ENCODE measurements at places on chromosomes 11 and 22. TPM values are rescaled to one million over a fixed set of nuclear protein-coding genes. Genes with fewer than 3 reads are reported as not detected.

The ART5 gene
- total RNA-seq: not detected

The OVCH2 gene
- total RNA-seq: not detected

The CCDC15 gene
- 0.71 TPM for total RNA-seq

The OR8K5 gene
- total RNA-seq: not detected

The MUC15 gene
- not detected for total RNA-seq

The F2 gene
- 2.2 TPM for total RNA-seq

The SYT9 gene
- total RNA-seq: 0.31 TPM

The GGTLC3 gene
- total RNA-seq: not detected

The LDLRAD3 gene
- total RNA-seq: 25.8 TPM

The RBX1 gene
- 53.9 TPM for total RNA-seq

The PHOX2A gene
- total RNA-seq: not detected

The CHKA gene
- 33.8 TPM for total RNA-seq

The NUDT22 gene
- total RNA-seq: 34.8 TPM

The CARNS1 gene
- total RNA-seq: 0.08 TPM

The KIAA1671 gene
- 9.5 TPM for total RNA-seq

The NCAM1 gene
- not detected for total RNA-seq

The PANX3 gene
- total RNA-seq: not detected

The CHST1 gene
- 1.4 TPM for total RNA-seq

The SLC35E4 gene
- 7.5 TPM for total RNA-seq

The ME3 gene
- 18.2 TPM for total RNA-seq

The IGLL1 gene
- total RNA-seq: not detected

The OR8H3 gene
- total RNA-seq: not detected

The HOATZ gene
- not detected for total RNA-seq

The CHRNA10 gene
- total RNA-seq: 1.9 TPM

The RHOD gene
- total RNA-seq: 58.5 TPM

The KRTAP5-8 gene
- not detected for total RNA-seq

The PDGFD gene
- 5.7 TPM for total RNA-seq

The MFNG gene
- 2.2 TPM for total RNA-seq

The GDPD4 gene
- not detected for total RNA-seq

The EFCAB6 gene
- 0.34 TPM for total RNA-seq

The FJX1 gene
- 37.6 TPM for total RNA-seq

The SEC14L2 gene
- total RNA-seq: 52.1 TPM

The MMP1 gene
- total RNA-seq: 1.1 TPM

The ANO1 gene
- total RNA-seq: 1.4 TPM

The KDM4E gene
- total RNA-seq: not detected

The PIWIL4 gene
- 0.20 TPM for total RNA-seq

The GGTLC2 gene
- total RNA-seq: not detected

The LRFN4 gene
- 43.2 TPM for total RNA-seq

The SPTBN2 gene
- 9.3 TPM for total RNA-seq

The IL18 gene
- 74.9 TPM for total RNA-seq

The KCNJ11 gene
- total RNA-seq: 0.90 TPM

The FAM227A gene
- 0.80 TPM for total RNA-seq

The CRYBB2 gene
- not detected for total RNA-seq

The APOBEC3F gene
- total RNA-seq: 2.3 TPM

The OR8D1 gene
- total RNA-seq: not detected

The RFPL1 gene
- total RNA-seq: not detected

The MUC5AC gene
- total RNA-seq: 2.7 TPM

The OR5B21 gene
- not detected for total RNA-seq

The CELF1 gene
- total RNA-seq: 58.5 TPM

The CECR2 gene
- total RNA-seq: 0.11 TPM

The MS4A15 gene
- total RNA-seq: not detected

The ACP2 gene
- 24.7 TPM for total RNA-seq

The CARD16 gene
- total RNA-seq: not detected

The KMT5B gene
- total RNA-seq: 21.1 TPM

The PCNX3 gene
- total RNA-seq: 19.9 TPM

The RAPSN gene
- total RNA-seq: not detected

The RTN4RL2 gene
- total RNA-seq: 99.8 TPM

The ADORA2A gene
- 0.69 TPM for total RNA-seq

The OR8K1 gene
- not detected for total RNA-seq

The ZBED4 gene
- 11.9 TPM for total RNA-seq

All from A549 treated with ZK216348 at 1 μM for 4 hours (cell line).